ENCODE measurements at places on chromosomes 6 and 20.

GRCh38 chr6:11370191-11371018, 137.9 kb upstream of the NEDD9 start:
- no peak for DNase-seq

DNA sequence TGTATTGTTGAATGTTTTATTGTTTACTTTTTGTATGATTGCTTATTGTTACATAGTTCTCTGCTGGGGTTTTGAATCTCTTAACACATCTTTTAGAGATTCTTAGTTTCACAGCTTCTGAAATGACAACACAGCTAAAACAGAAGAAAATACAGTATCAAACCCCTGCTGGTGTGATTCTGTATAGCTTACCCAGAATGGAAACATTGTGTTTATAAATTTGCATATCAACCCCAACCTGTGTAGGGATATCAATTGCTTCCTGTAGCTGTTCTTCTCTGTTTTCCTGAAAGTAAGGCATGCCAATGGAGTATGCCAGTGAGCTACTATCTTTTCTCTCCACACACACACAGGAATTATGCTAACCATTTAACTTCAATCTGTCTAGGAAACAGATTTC, 64.3 kb upstream of the ID4 start:
- DNase-seq: peak; percentile 6

DNA sequence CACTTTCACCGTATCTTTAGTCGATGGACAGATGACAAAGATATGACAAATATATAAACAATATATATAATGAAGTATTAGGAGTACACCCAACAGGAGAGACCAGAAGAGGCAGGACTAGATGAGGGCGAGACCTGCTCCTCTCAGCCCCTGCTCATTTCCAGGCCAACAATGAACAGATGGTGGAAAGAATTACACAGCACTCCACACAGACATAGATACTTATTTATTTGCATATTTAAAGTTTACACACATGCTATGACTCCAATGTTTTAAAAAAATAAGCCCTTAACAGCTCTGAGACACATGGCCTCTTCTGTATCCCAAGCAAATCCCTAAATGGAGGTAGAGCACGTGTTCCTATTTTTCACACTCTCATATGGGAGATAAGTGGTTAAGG, 10.4 kb downstream of the FAM210B start:
- DNase-seq: no peak

- DNase-seq: no peak
These were observed 89.8 kb upstream of the UST start for GRCh38 chr6:148657048-148657447.

DNA sequence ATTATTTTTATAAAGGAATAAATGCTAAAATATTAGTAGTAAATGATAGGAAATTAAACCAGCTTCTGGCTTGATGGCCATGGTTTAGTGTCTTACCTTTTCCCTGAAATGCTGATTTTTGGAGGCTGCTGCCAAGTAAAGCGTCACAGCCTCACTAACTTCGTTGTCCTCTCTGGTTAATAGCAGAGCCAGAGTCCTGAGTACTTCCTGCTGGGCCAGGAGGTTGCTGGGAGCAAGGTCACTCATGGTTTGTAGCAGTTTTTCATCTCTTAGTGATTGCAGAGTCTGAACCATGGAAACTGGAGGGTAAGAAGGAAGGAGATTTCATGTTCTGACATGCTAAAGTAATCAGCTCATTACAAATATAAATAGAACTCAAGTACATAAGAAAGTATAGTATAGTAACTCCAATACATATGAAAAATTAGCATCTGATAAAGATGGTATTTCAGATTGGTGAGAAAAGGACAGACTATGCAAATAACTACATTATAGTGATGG, 26.5 kb upstream of the ARMH2 start:
- no peak for DNase-seq
